SHP77 treated with DMSO at 0.1 percent for 48 hours (cell line): ENCODE measurements at places on chromosomes 11 and 22.
A peak's percentile ranks its signal among the peaks of the same experiment; 100 is the strongest.

DNA sequence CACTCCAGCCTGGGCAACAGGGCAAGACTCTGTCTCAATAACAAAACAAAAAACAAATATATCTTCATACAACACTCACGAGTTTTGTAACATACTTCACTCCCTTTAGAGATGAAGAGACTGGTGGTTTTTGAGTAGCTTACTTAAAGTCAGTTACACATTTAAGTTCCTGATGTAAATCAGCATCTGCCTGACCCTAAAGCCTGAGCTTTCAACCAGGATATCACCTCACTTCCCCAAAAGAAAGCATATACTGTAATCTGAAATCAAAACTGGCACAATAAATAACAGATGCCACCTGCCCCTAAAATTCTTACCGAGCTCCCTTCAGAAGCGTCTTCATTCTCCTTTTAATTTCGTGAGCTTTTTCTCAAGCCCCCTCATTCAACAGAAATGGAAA is 31.5 kb downstream of the LARGE1 start:
- no peak for DNase-seq

GRCh38 chr11:131871006-131871405 is 500.6 kb downstream of the NTM start:
- no peak for DNase-seq

DNA sequence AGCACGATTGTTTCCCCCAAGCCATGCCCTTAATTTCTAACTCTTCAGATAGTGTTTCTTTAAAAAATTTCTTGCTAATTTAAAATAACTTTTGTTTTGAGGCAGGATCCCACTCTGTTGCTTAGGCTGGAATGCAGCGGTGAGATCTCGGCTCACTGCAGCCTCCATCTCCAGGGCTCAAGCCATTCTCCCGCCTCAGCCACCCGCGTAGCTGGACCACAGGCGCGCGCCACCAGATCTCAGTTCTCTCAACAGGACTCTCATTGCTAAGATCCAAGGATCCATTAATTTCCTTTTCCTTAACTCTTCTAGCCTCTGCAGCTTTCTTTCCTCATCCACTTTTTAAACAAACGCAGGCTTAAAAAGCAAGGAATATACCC is 327 bp upstream of the MED17 start:
- peak; percentile 88 for DNase-seq

DNA sequence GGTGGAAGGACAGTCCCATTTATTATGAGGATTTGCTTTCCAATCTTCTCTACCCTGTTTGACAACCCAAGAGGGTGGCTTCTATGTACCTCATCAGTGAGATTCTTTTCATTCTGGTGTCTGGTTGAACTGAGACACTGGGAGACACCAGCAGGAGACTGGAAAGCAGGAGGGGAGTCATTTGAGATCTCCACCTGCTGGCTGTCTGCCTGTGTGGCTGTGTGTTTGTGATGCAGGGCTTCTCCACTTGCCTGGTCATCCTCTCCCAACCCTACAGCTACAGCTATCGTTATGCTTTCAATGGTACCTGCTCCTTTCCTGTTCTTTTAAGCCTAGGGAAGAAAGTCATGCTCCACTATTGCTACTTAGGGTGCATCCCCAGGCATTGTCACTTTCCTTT is 48.6 kb downstream of the MRGPRX1 start:
- no peak for DNase-seq

DNA sequence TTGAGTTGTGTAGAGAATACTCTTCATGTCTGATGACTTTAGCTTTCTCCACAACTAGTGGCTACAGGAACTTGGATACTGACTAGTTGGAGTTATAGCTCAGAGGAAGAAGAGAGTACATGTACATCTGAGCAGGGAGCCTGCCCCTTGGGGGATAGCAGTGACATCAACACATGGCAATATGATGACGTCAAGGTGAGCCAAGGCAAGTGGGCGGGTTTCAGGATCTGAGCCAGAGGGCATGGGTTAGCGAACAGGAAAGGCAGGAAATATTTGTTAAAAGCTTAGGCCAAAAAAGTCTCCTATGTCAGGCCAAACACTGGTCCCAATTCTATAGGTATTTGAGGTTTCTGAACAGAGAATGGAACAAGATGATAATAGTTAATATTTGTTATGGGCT is 42.0 kb upstream of the HORMAD2 start:
- no peak for DNase-seq

- DNase-seq = no peak
These were observed 45.6 kb downstream of the ARFGAP3 start for GRCh38 chr22:42811459-42811858.

GRCh38 chr11:32088117-32088941 is 2.5 kb upstream of the RCN1 start:
- no peak for DNase-seq

DNA sequence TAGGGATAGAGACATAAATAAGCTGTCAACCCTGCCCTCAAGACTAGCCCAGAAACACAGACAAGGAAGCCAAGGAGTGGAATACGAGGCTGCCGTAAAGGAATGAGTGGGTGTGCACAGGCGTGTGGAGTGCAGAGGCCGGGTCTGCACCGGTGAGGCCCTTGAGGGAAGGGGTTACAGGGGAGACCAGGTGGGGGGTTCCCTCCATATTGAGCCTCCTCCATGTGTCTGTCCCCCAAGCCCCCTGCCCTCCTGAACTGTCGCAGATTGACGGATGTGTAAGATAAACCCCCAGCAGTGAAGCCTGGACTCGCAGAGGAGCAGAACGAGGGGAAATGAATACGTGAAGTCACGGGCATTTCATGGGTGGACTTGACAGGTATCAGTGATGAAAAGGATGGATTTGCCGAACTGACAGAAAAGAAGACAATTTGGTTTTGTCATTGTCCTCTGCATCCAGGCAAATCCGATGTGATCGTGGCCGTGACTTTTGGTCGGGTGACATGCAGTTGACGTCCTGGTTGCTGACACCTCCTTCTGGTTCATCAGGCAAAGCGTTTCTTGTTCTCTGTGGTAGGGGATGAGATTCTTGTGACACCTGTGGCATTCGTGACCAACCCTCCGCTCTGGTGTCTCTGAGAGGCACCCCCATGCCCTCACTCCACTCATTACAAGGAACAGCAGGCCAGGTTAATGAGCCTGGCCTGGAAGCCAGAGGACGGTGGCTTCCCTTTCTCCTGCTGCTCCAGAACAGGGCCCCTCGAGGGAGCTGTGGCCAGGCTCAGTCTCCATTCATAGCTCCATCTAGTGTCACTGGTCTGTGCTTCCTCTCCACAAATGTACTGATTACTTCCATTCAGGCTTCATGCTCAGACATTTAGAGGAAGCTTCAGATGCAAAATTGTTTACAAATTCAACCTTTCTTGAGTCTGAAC is 223.1 kb upstream of the B3GAT1 start:
- no peak for DNase-seq

GRCh38 chr11:11025087-11025486 is 167.2 kb upstream of the ZBED5 start:
- DNase-seq = no peak

- no peak for DNase-seq
These were observed 203.7 kb upstream of the MTMR2 start for GRCh38 chr11:96127596-96127959.

- DNase-seq = no peak
These were observed 7.5 kb upstream of the PPARA start for GRCh38 chr22:46142548-46143490.
